ENCODE measurements at places on chromosomes 1 and 21.
A peak's percentile ranks its signal among the peaks of the same experiment; 100 is the strongest.

GRCh38 chr1:48203287-48203900, 19.1 kb upstream of the SLC5A9 start:
- peak; percentile 51 for DNase-seq

DNA sequence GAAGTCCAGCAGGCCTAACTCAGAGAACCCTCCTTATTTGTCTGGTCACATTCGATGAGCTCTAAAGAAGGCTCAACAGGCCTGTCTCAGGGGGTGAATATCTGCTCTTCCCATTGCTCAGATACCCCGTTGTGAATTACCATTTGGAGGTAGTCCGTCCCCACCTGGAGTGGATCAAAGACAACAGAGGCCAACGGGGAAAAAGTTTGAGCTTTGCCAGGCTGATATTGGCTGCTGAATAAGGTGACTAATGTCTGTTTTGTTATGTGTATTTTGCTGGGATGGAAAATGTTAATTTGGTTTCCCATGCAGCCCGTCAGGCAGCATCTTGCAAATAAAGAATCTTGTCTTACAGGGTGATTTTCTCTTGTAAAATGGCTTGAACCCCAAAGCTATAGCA, 69.2 kb upstream of the EPS8L3 start:
- DNase-seq: no peak

DNA sequence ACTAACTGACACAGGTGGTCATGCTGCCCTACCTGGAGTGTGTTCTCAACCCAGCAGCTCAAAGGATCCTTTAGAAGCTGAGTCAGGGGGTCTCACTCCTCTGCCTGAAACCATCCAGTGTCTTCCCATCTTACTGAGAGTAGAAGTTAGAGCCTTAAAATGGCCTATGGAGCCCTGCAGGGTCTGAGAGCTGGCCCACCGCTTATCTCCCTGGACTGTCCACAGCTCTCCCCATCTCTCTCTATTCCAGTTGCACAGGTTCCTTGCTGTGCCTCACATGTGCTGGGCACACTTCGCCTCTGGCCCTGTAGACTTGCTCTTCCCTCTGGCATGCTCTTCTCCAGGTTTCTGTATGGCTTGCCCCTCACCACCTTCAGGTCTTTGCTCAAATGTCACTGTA, 148.6 kb upstream of the CACNA1E start:
- no peak for DNase-seq

GRCh38 chr1:147641695-147642592, 28.4 kb downstream of the ACP6 start:
- peak; percentile 73 for DNase-seq

DNA sequence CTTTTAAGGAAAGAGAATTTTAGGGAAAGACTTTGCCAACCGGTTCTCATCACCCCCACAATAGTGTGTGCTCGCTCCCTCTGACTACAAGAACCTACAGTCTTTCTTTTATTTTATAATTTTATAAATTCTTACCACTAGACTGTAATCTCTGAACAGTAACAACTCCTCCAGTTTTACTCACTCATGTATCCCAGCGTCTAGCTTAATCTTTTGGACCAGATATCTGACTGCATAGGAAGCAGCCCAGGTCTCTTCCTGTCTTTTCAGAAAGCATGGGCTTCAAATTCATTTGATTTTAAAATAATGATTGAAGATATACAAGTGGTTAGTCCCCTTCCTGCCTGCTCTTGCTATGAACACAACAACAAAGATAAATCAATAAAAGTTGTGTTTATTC, 19.0 kb upstream of the DUSP10 start:
- no peak for DNase-seq

DNA sequence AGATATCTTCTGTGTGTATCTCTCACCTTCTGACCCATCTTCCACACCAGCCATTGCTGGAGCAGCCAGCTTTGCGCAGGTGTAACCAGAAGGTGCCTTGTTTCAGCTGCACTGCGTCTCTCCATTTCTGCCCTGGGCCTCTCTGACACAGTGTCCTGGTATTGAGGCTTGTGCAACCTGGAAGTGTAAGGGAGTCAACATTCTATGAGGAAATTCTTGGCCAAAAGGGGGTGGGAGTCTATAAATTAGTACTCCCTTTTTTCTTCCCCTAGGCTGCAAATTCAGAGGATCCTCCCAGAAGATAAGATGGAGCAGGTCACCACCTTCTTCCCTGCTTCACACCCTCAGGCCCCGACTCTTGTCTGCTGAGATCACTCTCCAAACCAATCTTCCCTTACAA, 109.1 kb downstream of the MRPS6 start:
- DNase-seq: peak; percentile 20

GRCh38 chr1:100422065-100422464, 69.8 kb downstream of the CDC14A start:
- no peak for DNase-seq

GRCh38 chr1:35873243-35873750, 9.7 kb upstream of the AGO1 start:
- no peak for DNase-seq

GRCh38 chr21:33246506-33246905, 16.8 kb downstream of the IFNAR2 start:
- no peak for DNase-seq

GRCh38 chr1:9680091-9680490, 28.6 kb downstream of the PIK3CD start:
- DNase-seq: no peak

DNA sequence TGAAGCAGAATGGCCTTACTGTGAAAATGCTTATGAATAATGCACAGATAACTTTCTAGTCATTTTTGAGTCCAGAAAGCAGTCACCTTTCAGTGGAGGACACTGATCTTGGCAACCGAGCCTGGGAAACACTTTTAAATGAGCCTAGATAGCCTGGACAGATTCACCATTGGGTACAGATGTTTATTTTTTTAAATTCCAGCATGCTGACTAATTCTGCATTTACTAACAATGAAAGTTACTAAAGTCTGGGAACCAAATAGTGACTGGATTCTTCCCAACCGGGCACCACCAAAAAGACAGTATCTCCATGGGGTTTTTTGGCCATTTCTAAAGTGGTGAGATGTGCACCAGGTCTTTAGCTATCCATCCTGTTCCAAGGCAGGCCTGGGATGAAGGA, 3.3 kb upstream of the FMOD start:
- DNase-seq: peak; percentile 79

DNA sequence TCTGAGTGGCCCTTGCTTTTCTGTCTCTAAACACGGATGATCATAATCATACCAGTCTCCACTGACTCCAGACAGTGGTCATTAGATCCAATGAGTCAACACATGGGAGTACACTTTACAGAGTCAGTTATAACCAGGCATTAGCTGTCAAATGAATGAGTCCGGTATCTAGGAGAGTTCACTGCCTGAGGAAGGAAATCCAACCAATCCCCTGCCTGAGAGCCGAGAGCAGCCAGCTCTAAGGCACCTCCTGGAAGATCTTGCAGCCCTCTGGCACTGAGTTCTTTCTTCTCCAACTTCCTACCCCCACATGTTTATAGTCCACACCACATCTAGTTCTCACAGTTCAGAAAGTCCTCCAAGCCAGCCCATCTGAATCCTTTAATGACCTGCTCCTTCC, 29.4 kb upstream of the RBM15 start:
- DNase-seq: peak; percentile 95

- no peak for DNase-seq
Observed at GRCh38 chr1:39509360-39510009, 18.0 kb downstream of the BMP8A start.

DNA sequence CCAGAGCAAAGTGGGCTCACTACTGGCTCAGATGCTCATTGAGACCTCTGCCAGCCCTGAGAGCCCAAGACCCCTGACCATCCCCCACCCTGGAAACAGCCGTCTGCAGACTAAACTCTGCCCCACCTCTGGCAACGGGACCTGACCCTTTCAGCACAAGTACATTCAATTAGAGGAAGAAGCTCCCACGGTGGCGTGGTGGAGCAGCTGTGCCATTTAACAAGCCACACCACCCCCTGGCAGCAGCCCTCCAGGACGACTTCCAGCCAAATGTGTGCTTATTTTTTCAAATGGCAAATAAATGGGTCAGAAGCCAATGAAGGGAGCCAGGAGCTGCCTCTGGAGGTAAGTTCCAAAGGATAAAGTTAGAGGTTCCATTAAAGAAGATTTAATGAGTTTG, 226.7 kb downstream of the NPHP4 start:
- DNase-seq: no peak

DNA sequence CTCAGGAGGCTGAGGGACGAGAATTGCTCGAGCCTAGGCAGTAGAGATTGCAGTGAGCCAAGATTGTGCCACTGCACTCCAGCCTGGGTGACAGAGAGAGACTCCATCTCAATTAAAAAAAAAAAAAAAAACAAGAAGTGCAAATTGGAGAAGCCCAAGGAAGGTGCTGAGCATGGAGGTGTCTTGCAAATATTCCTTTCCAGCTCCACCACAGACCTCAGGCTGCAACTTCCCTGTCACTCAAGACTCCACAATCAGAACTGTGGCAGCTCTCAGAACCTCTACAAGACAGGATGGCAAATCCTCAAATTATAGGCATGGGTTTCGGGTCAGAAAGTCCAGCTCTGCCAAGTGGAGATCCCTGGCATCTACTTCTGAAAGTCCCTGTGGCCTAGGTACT, 104.4 kb upstream of the TIAM1 start:
- no peak for DNase-seq

- DNase-seq: peak; percentile 81
Observed at GRCh38 chr1:21508580-21509350, 458 bp upstream of the ALPL start.

GRCh38 chr1:2606396-2606880, 19.9 kb downstream of the PRXL2B start:
- DNase-seq: no peak

DNA sequence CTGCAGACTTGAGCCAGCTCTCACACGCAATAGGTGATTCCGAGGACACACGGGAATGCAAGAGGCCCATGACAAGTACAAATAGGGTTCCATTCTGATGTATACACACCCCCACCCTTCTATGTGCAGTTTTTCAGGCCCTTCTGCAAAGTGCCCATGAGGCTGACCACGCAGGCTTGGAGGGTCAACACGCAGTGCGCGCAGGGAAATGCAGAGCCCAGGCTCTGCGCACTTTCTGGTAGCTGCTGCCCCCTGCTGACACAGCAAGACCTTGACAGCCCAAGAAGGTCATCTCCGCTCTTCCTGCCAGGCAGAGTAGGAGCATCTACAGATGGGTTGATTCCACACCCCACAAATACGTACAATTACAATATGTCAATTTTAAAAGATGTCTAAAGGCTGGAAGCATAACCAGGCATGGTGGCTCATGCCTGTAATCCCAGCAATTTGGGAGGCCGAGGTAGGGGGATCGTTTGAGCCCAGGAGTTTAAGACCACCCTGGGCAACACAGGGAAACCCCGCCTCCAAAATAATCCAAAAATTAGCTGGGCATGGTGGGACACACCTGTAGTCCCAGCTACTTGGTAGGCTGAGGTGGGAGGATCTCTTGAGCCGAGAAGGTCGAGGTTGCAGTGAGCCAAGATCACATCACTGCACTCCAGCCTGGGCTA, 18.5 kb downstream of the SH3BP5L start:
- DNase-seq: peak; percentile 68

DNA sequence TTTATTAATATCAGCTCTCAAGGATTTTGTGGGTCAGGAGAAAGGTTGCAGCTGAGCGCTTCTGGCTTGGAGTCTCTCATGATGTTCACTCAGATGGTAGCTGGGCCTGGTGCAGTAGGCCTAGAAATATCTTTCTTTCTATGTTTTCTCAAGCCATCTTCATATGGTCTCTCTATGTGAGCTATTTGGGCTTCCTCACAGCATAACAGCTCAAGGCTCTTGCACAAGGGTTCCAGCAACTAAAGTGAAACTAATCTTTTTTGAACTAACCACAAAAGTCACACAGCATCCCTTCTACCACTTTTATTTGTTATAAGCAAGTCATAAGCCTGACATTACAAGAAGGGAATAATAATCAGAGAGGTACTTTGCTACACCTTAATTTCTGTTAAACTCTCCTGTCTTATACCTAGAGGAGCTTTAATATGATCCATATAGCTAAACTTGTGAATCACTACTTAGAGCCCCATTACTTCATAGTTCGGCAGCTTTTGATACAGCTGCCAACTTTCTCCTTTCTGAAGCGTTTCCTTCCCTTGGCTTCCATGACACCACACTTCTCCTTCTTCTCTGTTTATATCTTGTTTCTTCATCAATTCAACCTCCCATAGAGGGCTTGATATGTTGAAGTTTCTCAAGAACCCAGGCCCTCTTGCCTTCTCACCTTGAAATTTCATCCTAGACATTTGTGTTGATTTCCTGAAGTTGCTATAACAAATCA, 720.2 kb downstream of the LTN1 start:
- peak; percentile 11 for DNase-seq

DNA sequence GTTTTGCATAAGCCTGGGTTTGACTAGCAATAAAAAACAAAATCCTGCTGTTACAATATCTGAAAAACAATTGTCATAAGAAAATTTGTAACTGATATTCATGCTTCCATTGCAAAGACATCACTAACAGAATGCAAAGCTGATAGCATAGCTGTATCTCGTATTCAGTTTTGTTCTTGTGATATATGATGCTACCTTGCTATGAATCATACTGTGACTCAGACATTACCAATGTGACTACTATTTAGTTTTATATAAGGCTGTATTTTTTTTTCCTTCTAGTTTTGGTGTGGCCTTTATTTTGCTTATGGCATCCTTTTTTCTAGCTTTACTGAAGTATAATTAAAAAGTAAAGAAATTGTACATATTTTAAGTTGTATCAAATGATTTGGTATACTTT, 1381.8 kb downstream of the MRPL39 start:
- DNase-seq: no peak

DNA sequence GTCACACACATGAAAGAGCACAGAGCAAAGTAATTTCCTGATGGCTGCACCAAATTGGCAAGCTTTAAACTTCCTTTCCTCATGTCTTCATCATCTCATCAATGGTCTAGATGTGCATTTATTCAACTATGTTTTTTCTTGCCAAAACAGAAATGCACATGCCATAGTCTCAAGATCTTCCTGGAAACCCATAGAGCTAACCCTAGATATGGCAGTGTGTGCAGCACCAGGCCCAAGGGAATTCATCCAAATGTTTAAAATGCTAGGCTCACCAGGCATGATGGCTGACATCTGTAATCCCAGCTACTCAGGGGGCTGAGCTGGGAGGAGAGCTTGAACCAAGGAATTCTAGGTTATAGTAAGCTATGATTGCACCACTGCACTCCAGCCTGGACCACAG, 31.2 kb upstream of the PALMD start:
- DNase-seq: no peak

DNA sequence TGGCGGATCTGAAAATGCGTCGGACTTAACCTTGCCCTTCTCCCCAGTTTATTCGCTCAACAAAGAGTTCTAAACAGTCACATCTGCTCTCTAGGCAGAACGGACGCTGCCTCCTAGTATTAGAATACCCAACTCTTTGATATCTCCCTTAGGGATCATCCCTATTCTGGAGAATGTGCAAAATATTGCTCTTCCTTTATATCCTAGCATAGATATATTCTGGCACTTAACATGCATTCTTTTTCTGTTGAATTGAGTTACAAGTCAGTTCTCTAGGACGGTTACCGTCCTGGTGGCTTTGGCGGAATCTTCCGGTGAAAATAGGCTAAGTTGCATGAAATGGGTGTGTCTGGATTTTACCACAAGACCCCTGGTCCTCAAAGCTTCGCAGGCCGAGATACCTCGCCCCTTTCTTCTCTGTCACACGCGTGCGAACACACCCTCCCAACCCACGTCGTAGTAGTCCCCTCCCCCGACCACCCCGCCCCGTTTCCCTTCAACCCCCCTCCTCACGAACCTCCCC, 501 bp upstream of the DNAJC6 start:
- DNase-seq: no peak

- DNase-seq: peak; percentile 81
Observed at GRCh38 chr21:33441489-33442477, 38.0 kb downstream of the TMEM50B start.

GRCh38 chr1:233245191-233245765, 50.2 kb downstream of the PCNX2 start:
- no peak for DNase-seq

GRCh38 chr1:27563591-27564471, 40.1 kb downstream of the AHDC1 start:
- DNase-seq: peak; percentile 78

Measured in GM23248 (cell line).